Cortex of kidney (tissue), 1 donor: ENCODE measurements at places on chromosomes 6 and 20.

DNA sequence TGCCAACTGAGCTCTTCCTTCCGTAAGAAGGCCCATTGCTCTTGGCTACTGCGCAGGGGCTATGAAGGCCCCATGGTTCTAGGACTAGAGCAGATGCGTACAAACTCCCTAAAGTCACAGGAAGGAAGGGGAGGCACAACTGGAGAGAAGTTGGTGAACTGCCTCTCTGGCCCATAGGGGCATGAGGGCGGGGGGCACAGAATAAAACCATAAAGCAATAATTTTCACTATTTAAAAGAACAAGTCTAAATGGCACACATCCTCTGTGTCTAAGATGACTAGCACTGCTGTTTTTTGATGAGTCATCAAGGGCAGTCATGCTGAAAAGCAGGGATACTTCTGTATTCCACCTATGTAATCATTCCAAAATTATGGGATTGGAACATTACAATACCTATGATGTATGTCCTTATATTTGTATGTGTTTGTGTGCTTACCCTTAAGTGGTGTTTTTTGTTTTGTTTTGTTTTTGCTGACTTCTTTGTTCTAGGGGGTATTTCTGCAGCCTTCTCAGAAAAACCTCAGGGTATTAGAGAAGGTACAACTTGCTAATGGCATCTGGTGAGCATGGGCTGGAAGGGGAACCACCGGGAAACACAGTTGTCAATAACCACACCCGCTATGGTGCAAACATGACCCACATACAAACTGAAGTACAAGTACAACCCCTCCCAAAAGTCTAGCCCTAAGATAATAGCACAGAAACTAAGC, 36.9 kb downstream of the B4GALT5 start:
- no peak for DNase-seq

DNA sequence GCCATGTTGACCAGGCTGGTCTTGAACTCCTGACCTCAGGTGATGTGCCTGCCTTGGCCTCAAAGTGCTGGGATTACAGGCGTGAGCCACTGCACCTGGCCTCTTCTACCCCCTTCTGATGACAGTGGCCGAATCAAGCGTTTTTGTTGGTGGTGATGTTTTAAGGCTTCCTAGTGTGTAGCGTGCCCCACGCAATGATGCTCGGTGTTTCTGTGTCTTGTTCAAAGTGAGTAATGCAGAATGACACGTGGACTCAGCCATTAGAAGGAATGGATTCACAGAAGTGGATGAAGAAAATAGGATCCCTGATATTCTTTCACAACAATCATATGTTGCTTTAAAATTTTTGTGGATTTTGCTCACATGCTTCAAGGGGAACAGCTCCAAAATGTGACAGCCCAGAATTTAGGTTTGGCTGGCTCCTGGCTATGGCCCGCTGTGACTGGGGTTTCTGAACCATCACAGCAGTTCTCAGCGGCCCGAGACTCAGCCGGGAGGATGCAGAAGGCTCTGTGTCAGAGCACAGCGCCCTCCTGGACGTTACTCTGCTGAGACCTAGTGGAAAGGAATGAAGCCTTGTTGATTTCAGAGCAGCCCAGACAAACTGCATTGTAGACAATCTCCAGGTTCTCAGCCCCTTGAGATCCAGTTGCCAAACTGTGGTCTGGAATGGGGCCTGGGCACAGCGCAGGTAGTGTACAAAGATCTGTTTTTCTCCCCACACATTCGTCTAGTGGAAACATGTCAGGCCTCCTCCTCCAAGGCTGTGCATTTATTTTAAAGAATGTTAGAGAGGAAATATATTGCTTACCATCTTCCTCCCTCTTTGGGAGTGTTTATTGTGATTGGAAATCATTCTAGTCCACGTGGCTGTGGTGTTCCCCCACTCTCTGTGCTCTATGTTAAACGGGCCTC, 57.6 kb upstream of the TIAM2 start:
- no peak for DNase-seq

GRCh38 chr20:29313481-29313880, 1944.0 kb upstream of the DEFB115 start:
- DNase-seq, result no peak

- no peak for DNase-seq
Measured at GRCh38 chr6:91149956-91150705, 563.3 kb upstream of the MAP3K7 start.

DNA sequence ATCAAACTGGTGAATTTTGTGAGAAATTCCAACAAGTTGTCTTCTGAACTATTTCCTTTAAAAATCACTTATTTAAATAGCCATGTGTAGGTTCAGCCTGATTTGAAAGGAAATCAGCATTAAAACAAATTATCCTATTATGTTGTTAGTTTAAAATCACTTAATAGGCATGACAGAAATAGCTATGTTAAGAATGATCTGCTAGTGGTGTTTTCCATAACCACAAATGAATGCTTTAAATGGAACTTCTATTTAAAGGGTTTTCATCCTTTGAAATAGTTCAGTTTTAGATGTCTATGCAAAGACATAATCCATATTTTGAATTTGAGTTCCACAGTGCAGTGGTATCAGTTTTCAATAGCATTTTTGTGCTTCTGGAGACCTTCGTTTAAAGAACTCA, 120.1 kb downstream of the PLEKHG1 start:
- no peak for DNase-seq

GRCh38 chr6:53765270-53765669, 29.5 kb upstream of the LRRC1 start:
- no peak for DNase-seq

DNA sequence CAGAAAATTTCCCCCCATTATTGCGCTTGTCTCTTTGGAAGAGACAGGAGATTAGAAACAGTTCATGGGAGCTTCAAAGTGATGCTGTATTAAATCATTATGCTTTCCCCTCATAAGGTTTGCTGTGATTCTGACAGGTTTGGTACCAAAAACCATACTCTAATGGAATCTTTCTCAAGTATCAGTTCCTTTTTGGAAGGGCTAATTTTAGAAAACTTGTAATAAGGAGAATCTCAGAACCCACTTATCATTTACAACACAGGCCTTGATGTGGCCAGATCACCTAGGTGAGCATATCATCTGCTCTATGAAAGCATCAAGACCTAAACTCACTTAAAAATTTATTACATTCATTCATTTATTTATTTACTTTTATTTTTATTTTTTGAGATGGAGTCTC, 51.2 kb downstream of the TP53INP2 start:
- no peak for DNase-seq
